ENCODE measurements at places on chromosomes 1 and 21. TPM values are rescaled to one million over a fixed set of nuclear protein-coding genes. Genes with fewer than 3 reads are reported as not detected.

TEDDM1 gene
- polyA plus RNA-seq, result not detected

DVL1 gene
- polyA plus RNA-seq, result 49.5 TPM

GUCA2A gene
- polyA plus RNA-seq, result not detected

LY9 gene
- polyA plus RNA-seq, result not detected

C1QA gene
- not detected for polyA plus RNA-seq

RNF223 gene
- polyA plus RNA-seq, result 0.05 TPM

HES2 gene
- polyA plus RNA-seq, result 0.17 TPM

OR10Z1 gene
- polyA plus RNA-seq, result not detected

LCE1F gene
- not detected for polyA plus RNA-seq

SPRR1A gene
- polyA plus RNA-seq, result not detected

HSPA13 gene
- polyA plus RNA-seq, result 16.5 TPM

All from HepG2 (cell line).